ENCODE measurements at places on chromosomes 7 and 10.

DNA sequence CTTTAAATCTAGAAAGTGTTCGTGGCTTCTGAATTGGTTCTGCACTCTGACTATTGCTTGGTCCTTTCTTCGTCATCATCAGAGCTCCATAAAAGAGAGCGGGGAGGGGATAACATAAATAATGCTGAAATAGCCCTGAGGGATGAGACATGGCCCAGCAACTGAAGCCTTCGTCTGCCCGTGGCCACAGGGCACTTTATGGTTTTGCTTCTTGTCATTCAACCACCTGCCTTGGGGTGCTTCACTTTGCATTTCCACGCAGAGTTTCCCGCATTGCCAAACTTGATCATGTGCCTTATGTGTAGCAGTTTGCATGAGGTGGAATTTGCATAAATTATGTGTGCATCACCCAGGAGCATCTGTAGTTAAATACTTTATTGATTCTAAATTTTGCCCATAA lies 15.9 kb downstream of the GSTO2 start:
- DNase-seq = no peak

GRCh38 chr10:59536167-59537014 lies 173.3 kb downstream of the SLC16A9 start:
- no peak for DNase-seq

- DNase-seq = no peak
These were observed 12.0 kb upstream of the MARVELD1 start for GRCh38 chr10:97701438-97702069.

DNA sequence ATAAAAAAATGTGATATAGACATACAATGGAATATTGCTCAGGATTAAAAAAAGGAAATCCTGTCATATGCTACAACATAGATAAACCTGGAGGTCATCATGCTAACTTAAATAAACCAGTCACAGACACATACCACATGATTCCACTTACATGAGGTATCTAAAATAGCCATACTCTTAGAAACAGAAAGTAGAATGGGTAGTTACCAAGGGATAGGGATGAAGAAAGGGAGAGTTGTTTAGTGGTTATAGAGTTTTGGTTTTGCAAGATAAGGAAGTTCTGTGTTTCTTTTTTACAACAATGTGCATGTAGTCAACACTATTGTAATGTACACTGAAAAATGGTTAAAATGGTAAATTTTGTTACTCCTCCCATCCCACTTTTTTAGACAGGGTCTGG lies 30.5 kb downstream of the BICC1 start:
- DNase-seq = no peak

- DNase-seq = no peak
These were observed 141.1 kb downstream of the GRM3 start for GRCh38 chr7:86784765-86785164.

DNA sequence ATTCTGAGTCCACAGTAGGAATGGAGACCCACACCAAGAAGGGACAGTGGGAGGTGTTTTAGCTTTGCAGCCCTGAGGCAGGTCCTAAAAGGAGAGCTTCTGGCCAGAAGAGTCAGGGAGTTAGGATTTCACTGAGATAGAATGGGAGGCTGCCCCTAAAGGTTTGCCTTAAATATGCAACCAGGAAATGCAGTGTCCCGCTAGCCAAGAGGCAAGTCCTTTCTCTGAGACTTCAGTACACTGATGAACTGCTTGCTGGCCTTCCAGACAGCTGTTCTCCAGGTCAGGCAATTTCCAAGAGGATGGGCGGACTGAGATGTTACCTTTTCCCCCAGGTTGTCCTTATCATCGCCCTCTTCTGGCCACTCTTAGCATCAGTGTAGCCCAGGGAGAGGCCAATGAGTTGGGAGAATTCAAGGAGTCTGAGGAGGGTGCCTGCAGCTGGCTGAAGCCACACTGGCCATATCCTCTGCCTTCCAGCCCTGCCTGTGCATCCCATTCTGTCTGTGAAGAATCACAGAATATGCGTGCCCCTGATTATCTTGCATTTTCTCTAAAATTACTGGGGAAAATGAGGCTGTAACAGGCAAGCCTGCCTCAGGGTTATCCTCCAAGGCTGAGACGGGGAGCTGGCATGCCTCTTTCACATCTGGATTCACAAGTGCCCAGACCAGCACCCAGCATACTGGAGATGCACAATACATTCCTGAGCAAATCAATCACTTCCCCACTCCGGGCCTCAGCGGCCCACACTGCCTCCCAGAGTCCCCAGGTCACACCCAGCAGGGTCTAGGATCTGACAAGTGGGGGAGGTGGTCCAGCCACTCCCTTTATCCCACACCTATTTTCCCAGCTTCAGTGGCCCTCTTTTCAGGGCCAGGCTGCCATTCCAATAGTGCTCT lies 2.4 kb downstream of the TLL2 start:
- no peak for DNase-seq

- DNase-seq = no peak
These were observed 19.3 kb upstream of the RPA3 start for GRCh38 chr7:7737674-7738073.

DNA sequence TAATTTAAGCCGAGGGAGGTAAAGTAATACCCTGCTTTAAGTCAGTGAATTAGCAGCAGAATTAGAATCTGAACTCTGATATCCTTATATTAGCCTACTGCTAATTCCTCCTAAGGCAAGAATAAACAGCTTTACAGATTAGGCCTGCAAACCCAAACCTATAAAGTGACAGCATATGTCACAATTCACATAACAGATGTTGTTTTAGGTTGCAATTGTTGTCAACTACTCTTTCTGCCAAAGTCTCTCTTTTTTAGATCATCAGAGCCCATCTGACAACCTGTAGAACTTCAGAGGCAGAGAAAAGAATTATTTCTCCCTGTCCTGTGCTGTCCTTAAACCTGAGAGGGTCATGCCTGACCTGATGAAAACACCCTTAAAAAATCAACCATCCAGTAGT lies 167.2 kb downstream of the PRKG1 start:
- no peak for DNase-seq

GRCh38 chr10:43734716-43735115 lies 86.0 kb upstream of the ZNF32 start:
- no peak for DNase-seq

GRCh38 chr10:47038881-47039561 lies 127.8 kb downstream of the PTPN20 start:
- no peak for DNase-seq

GRCh38 chr10:58743466-58744115 lies 230.9 kb downstream of the BICC1 start:
- no peak for DNase-seq

DNA sequence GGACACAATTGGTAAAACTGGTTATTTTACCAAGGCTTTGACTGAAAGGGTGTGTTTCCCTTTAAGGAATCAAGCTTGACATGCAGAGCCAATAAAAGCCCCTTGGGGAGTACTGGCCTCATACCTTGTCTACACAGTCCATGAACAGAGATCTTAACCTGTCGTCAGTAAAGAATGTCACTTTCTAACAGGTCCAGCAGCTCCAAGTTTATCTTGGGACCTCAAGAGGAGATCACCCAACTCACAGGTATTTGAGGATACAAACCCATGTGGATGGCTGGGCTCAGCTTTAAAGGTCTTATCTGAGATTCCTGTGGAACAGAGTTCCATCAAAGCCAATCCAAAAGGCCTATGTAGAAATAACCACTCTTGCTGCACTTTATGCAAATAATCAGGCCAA lies 61.3 kb downstream of the COA1 start:
- DNase-seq = no peak

DNA sequence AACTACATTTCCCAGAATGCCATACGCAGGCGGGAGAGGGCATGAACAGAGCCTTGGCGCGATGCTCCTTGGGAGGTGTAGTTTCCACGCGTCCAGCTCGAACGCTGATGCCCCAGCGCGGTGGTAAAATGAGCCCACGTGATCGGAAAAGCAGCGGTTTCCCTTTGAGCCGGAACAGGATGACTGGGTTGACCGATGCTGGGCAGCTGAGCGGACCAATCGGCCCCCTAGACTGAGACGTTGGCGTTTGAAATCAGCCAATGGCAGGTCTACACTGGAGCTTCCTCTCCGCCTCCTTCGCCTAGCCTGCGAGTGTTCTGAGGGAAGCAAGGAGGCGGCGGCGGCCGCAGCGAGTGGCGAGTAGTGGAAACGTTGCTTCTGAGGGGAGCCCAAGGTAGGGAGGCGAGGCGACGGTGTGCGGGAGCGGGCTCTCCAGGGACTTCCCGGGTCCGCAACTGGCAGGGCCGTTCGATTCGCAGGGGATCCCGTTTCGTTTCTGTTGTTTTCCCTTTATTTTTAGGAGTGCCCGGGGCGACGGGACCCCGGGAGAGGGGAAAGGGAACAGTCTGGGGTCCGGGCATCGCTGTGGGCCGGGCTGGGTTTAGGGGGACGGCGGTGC lies at the start of gene BUB3:
Gene BUB3, plus strand, starts transcription at position 311 of the 619 bp plus-strand sequence. CDS start 516 bp downstream, outside the sequence.
- DNase-seq = peak; percentile 85

DNA sequence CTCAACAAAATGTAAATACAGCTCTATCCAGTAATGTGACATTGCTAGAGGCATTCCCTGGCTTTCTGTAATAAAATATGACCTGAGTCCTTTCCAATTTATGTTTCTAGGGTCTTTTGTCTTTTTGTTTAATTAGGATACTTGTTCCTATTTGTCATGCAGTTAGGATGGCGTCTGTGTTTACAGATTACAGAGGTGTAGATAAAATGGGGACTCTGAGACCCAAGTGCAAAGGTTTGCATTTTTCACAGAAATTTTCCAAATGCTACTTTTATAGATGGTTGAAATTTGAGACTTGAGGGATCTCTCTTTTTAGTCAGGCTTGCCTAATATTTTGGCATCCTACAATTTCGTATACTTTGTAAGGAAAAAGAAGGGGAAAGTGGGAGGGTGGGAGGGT lies 332.4 kb downstream of the PTEN start:
- DNase-seq = no peak

GRCh38 chr7:137342265-137342664 lies 1.3 kb downstream of the PTN start:
- DNase-seq = no peak

- DNase-seq = no peak
These were observed 76.1 kb upstream of the ANK3 start for GRCh38 chr10:60465801-60466200.

DNA sequence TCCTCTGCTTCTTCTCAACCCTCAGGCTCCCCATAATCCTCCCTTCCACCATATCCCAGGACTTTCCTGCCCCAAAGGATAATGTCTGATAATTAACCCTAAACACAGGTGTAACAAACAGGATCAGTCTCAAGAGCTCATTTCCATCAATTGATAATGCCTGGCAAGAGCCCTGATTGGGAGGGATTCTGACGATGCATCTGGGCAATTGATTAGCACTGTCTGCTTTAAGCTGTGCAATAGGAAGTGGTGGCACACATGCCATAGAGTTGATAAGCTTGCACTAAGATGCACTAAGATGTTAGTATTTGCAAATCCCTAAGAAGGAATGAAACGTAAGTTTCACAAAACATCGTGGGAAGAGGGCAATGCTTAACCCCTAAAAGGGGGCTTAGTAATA lies 27.4 kb upstream of the EGR2 start:
- no peak for DNase-seq

- no peak for DNase-seq
These were observed 109.9 kb downstream of the REEP3 start for GRCh38 chr10:63630931-63631680.

DNA sequence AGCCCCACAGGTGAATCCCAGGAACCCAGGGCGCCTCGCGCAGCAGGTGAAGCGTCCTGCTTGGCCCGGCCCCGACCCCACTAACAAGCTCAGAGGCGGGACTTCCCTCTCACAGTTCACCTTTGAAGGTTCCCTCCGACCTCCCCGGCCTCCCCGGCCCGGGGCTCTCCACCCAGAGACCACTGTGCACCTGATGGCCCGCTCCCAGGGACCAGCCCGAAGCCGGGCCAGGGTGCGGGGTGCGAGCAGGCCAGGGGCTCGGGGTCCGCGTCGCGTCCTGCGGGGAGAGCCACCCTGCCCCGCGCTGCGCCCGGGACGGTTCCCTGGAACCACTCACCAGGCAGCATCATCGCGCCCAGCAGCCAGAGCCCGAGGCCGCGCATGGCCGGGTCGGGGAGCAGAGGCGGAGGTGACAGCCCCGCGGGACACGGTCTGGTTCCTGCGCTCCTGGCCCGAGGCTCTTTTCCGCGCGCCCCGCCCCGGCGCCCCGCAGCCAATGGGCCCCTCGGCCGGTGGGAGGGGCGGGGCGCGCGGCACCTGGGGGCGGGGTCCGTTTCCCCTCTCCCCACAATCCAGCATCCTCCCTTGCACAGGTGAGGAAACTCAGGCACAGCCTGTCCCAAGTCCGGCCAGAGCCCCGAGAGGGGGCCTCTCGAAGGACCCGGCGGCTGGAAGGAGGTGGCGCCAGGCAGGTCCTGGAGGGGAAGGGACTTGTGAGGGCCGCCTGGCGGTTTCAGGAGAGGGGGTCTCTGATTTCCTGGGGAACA lies at the start of gene ADAM8:
Gene ADAM8, minus strand, starts transcription at position 434 of the 767 bp plus-strand sequence. Its CDS starts 51 bp downstream, at position 383.
- no peak for DNase-seq

DNA sequence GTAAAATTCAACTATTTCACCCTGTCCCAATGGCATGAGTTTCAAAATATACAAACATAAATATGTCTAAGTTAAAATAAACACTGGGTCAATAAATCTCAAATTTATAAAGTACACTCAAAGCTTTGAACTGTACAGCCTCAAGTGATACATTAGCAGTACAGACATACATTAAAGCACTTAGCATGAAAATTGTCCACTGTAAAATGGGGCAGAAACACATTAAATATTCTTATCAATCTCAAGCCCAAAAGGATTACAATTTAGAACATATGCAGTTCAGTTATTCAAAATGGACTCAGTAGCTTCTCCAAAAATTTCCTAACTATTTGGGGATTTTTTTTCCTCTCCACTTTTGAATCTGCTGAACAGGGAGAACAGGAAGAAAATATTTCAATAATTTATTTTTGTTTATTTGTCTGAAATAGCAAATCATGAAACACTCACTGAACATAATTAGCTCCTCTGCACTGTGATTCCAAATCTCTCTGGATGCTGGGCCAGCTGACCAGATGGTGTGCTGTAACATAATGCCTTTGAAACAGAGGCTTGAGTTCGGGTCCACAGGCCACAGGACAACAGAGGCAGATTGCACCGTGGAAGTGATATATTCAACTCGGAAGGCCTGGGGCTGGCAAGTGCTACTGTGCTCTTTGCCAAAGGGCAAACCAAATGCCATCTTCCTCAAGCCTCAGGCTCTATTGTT lies 248.9 kb upstream of the LRRN3 start:
- DNase-seq = no peak

- DNase-seq = no peak
These were observed 2.3 kb downstream of the C1QL3 start for GRCh38 chr10:16519250-16519907.

- DNase-seq = no peak
These were observed 207.2 kb upstream of the SVIL start for GRCh38 chr10:29841724-29842649.

DNA sequence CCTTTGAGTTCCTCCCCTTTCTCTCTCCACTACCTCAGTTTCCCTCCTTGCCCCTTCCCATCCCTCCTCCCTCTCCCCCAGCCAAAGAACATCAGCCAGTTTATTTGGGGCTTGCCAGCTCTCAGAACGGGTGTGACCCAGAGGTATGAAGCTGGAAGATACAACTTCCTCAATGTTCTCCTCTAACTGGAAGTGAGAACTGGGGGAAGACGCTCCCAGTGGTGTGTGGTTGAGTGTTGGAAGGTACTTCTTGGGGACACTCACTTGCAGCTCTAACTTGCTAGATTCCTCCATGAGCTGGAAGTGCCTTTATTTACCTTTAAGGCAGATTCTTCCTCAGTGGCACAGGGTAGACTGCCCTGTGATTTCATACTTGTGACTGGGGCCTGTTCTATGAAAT lies 110.5 kb upstream of the HABP2 start:
- no peak for DNase-seq

- no peak for DNase-seq
These were observed 9.0 kb downstream of the PRF1 start for GRCh38 chr10:70593513-70593890.
